ENCODE measurements at places on chromosomes 1 and 21.

DNA sequence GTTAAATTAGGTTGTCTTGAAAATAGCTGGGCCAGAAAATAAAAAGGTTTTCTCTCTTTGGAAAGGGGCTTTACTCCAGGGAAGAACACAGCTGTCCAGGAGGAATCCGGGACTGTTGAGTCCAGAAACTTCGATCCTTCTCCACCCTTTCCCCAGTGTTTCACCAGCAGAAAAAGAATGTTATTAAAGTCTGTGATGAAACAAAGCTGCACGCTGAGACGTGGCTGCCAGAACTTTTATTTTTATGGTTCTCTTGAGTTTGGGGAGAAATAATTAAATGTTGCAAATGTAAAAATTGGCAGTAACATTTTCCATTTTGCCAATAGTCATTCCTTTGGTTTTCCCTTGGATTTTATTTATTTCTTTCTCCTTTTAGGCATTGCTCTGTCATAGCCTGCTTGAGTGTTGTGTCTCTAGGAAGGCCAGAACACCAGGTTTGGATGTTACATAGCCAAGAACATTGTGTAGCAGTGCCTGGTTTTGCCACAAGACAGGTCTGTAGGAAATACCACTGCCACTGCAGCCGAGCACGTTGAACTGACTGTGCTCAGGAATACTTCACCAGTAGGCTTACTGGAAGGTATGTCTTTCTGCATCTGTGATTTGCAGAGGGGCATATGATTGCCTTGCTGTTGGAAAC, 87.4 kb downstream of the ROR1 start:
- DNase-seq: no peak

DNA sequence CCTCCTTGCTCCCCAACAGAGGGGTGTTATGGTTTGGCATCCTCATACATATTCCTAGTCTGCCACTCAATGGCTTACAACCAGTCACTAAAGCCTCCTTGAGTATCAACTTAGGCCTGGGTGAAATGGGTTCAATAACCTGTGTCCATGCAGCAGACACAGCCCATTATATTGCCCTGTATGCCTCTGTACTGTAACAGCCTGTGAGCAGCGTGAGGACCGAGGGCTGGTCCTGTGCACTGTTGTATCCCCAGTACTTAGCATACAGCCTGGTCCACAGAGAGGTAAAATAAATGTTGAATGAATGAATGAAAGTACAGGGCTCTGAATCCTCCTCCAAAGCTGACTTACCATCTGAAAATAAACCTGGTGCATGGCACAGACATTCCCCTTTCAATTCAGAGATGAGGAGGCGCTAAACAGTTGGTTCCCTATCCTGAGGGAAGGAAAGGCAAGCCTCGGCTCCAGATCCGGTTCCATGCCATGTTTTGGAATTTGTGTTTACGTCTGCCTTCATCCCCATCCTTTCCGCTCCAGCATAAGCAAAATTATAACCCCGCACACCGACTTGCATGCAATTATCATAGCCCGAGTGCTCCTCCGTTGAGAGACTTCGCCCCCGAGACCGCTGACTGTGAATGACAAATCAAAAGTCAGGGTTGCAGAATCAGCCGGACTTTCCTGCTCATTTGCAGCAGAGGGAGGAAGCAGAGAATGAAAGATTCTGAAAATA, 45.0 kb upstream of the DNAJC6 start:
- no peak for DNase-seq

- no peak for DNase-seq
Observed at GRCh38 chr1:156669794-156670193, 7.4 kb downstream of the NES start.

GRCh38 chr1:178579095-178579494, 66.2 kb downstream of the TEX35 start:
- DNase-seq: no peak

- DNase-seq: no peak
Observed at GRCh38 chr21:31383770-31384169, 39.7 kb upstream of the TIAM1 start.

DNA sequence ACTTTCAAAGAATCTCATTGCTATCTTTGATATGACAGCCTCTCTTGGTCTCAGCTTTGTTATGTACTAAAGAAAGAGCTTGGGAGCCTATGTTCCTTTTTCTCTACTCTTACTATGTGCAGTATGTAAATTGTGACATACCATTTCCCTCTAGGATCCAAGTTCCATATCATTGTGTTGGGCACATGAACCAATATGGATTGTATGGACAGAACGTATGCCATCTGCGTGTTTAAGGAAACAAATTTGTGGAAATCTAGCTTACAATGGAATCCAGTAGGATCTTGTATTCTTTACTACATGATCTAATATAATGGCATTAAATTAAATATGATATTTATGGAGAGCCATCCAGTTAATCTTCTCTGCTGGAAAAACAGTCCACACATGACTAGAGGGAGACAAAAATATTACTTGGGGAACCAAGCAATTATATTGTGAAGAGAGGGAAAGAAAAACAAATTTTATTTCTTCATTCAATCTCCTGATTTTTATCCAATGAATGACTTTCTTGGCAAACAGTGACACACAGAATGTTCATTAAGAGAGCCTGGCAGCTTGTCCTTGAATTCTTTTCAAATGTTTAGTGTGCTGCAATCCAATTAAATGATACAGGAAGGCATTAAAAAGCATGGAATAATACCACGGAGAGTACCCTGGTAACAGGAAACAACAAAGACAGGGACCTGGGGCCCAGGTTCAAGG, 106.5 kb upstream of the DAB1 start:
- no peak for DNase-seq

- DNase-seq: no peak
Observed at GRCh38 chr1:40803447-40803846, 19.9 kb downstream of the KCNQ4 start.

GRCh38 chr1:182740120-182740519, 49.5 kb upstream of the NPL start:
- no peak for DNase-seq

GRCh38 chr1:87426463-87427249, 98.0 kb downstream of the LMO4 start:
- DNase-seq: no peak

DNA sequence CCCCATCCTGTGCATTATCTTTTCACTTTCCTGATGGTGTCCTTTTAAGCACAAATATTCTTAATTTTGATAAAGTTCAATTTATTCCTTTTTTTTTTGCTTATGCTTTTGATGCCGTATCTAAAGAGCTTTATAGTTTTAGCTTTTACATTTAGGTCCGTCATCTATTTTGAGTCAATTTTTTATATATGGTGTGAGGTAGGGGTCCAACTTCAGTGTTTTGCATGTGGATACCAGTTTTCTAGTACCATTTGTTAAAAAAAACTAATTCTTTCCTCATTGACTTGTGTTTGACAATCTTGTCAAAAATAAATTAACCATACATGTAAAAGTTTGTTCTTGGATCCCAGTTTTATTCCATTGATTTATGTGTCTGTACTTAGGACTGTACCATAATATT, 4.9 kb downstream of the MTF2 start:
- no peak for DNase-seq

DNA sequence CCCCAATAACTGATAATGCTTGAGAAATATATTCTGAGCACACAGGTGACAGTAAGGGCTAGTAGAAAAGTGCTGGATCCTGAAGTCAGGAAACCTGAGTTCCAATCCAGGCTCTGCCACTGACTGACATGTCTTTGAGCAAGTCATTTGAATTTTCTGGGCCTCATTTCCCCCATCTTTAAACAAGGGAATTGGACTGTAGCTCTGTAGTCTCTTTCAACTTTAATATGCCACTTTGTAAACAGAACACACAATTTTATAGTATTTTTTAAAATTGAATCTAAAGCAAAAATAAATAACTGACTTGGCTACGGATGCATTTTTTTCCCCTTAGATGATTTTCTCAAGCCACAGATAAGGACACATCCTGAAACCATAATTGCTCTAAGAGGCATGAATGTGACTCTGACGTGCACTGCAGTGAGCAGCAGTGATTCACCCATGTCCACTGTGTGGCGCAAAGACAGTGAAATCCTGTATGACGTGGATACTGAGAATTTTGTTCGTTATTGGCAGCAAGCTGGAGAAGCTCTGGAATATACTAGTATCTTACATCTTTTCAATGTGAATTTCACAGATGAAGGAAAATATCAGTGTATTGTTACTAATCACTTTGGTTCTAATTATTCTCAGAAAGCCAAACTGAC, 37.0 kb downstream of the LRIG2 start:
- no peak for DNase-seq

DNA sequence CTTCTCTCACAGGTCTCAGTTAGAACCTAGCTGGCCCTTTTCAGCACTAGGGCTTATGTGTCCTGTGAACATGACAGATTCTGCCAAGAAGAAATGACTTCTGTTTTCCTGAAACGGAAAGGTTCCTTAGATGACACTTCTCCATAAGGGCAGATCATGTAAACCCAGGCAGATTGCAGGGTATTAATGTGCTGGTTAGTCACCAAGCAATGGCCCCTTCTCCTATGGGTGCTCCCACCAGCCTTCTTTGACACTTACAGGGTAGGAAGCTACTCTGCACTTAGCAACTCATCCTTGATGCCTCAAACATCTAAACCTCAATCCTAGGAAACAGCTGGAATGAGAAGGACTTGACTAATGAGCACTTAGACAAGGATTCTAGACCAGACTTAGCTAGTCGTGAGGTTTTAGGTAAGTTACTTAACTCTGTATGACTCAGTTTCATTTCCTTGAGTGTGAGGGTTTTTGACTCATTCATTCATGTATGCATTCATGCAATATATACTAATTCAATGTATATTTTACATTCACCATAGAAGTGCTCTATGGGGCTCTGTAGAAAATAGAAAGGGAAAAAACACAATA, 74.1 kb upstream of the PLXNA2 start:
- DNase-seq: no peak

- no peak for DNase-seq
Observed at GRCh38 chr1:226082959-226083301, 20.4 kb downstream of the H3-3A start.

DNA sequence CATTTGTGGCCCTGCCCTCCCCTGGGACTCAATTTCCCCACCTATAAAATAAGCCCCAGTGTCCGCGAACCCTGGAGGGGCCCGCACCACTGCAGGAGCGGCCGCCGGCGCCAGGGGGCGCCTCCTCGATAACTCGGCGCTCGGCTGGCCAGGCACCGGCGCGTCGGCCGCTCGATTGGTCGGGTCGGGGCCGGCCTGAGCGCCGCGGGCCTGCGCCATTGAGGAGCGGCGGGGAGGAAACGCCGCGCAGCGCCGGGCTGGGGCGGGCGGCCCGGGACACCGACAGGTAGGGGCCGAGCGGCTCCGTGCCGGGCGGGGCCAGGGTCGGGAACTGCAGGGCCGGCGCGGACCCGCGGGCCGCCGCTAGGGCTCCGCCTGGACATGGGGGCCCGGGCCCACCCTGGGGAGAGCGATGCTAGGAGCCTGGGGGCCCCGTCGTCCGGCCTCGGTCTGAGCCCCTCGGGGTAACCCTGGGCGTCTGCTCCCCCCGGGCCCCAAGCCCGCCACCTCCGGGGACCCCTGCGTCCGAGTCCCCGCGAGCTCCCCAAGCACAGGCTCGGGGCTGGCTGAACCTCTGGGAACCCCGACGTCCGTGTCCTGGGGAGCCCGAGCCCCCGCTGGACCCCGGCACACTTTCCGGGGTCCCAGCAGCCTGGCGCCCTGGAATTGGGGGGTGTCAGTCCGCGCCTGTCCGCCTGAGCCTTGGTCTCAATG, at the start of gene VPS13D:
Gene VPS13D (plus strand): TSS at position 196 of the 714 bp plus-strand sequence. CDS start 4,237 bp downstream, outside the sequence.
- peak; percentile 84 for DNase-seq

GRCh38 chr1:226782845-226783601, 43.9 kb upstream of the ITPKB start:
- DNase-seq: no peak

GRCh38 chr1:14788080-14788479, 189.6 kb downstream of the KAZN start:
- DNase-seq: no peak

DNA sequence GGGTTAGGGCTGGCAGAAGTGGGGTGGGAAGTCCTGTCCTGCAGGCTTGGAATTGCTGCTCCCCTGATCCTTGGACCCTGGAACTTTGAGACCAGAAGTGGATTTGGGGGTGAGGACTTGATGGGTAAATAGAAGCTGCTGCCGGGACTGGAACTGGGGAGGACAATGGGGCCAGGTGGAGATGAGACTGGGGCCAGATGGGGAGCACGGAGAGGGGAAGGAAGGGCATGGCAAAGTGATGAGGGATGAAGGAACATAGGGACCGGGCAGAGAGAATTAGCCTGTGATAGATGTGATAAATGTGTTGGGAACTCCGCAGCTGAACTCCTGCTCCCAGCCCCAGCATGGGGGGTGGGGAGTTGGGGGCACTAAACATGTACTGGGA, 637 bp downstream of the NHLH1 start:
- no peak for DNase-seq

- DNase-seq: no peak
Observed at GRCh38 chr1:182602935-182603645, 1.1 kb downstream of the RGS16 start.

- DNase-seq: no peak
Observed at GRCh38 chr1:87115317-87115890, 201.0 kb downstream of the HS2ST1 start.

- no peak for DNase-seq
Observed at GRCh38 chr1:227357171-227357926, 39.1 kb upstream of the CDC42BPA start.

DNA sequence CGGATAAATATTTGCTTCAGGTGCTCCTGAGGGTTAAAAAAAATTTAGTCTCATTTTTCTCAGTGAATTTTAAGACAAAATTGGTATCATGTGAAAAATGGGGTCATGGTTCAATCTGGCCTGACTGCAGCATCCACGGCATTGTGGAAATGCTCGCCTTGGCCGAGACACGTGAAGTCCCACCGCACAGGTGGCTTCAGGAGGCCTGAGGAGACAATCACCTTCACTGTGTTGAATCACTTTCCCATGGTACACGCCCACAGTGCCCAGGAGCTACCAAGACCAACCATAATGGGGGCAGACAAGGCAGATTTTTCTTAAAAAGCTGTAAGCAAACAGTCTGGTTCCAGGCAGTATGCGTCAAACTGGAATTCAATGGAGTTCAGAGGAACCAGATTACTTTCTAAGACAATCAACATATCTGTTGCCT, 11.0 kb upstream of the CPLANE2 start:
- no peak for DNase-seq

DNA sequence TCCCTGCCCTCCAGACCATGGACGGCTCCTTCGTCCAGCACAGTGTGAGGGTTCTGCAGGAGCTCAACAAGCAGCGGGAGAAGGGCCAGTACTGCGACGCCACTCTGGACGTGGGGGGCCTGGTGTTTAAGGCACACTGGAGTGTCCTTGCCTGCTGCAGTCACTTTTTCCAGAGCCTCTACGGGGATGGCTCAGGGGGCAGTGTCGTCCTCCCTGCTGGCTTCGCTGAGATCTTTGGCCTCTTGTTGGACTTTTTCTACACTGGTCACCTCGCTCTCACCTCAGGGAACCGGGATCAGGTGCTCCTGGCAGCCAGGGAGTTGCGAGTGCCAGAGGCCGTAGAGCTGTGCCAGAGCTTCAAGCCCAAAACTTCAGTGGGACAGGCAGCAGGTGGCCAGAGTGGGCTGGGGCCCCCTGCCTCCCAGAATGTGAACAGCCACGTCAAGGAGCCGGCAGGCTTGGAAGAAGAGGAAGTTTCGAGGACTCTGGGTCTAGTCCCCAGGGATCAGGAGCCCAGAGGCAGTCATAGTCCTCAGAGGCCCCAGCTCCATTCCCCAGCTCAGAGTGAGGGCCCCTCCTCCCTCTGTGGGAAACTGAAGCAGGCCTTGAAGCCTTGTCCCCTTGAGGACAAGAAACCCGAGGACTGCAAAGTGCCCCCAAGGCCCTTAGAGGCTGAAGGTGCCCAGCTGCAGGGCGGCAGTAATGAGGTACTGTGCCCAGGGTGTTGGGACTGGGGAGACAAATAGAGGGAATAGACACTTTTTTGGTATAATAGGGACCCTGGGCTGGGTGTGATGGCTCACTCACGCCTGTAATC, 1.0 kb downstream of the ZBTB48 start:
- no peak for DNase-seq

Data from CD8-positive, alpha-beta T cell (primary cell).